Aorta (tissue), 5 donors: ENCODE measurements at places on chromosomes 7 and 10. TPM values are rescaled to one million over a fixed set of nuclear protein-coding genes. Genes with fewer than 3 reads are reported as not detected.

FOXI2 gene
- 0.48 TPM for total RNA-seq

PRKRIP1 gene
- 26.0 TPM for total RNA-seq

ANKRD1 gene
- 62.9 TPM for total RNA-seq

HOXA10 gene
- 11.2 TPM for total RNA-seq

OR2A12 gene
- total RNA-seq, result not detected

C10orf143 gene
- total RNA-seq, result 3.2 TPM

IKZF1 gene
- total RNA-seq, result 24.4 TPM

RSPH10B gene
- not detected for total RNA-seq

ST8SIA6 gene
- 2.4 TPM for total RNA-seq

- no peak for DNase-seq
These were observed 378.2 kb upstream of the MYO3A start for GRCh38 chr10:25555865-25556264.

GRCh38 chr10:25849988-25850387 is 84.0 kb upstream of the MYO3A start:
- DNase-seq, result no peak

DNA sequence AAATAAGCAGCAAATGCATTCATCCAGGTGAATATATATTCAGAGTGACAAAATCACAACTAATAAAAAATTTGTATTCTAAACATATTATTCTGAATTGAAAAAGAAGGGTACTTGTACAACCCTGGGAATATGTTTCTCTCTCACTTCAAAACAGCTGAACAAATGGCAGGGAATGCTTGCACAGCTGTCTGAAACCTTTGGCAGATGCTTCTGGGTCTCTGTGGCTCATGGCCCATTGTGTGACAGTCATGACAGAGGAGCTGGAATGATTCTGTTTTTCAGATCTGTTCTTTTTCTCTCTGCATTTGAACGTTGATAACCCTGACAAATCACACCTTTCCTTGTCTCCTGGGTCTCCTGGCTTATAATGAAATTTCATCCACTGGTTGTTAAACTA is 275.7 kb upstream of the FZD1 start:
- DNase-seq, result no peak

DNA sequence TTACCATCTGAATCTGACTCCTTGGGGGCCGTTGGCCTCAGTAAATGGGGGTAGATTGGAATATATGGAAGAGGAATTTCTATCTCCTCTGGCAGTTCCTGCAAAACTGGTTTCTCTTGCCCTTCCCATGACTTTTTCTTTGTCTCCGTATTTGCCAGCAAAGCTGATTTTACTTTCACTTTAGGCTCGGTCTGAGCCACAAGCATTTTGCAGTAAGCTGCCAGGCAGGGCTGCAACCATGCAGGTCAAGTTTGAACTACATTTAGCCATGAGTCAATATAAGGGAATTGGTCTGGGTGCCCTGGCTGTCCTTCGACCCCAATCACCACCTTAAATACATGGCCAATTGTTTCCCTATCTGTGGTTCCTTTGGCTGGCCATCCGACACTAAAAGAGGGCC is 104.3 kb downstream of the TRIM24 start:
- DNase-seq, result no peak

DNA sequence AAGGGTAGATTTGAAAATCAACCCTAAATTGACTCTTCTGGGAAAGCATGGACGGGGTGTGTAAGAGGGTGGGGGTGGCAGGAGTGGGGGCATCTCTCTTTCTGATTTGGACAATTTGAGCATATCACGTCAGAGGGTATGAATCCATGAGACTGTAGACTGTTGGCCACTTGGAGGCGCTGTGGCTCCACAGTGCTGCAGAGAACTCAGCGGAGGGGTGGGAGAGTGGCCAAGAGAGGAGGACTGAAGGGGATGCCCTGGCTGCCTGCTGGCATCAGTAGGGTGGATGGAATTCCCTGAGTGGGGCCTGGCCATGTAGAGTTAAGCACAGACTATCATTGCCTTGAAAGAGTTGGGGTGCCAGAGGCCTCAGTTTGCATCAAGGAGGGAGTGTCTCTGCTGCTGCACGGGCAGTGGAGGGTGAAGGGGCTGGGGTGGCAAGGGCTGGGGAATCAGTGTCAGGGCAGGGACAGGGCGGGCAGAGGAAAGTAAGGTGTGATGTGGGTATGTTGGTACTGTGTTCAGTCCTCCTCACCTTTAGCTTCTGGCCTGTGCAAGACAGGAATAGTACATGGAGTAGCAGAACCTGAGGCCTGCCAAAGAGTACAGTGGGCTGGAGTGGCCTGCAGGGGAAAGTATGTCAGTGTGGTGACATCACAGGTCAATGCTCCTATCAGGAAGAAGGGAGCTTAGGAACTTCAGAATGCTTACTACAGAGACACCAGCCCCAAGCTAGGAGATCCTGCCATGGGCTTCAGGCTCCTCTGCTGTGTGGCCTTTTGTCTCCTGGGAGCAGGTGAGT is 133.5 kb upstream of the PRSS58 start:
- no peak for DNase-seq

- DNase-seq, result no peak
These were observed 732.4 kb downstream of the IPMK start for GRCh38 chr10:57535306-57535705.

DNA sequence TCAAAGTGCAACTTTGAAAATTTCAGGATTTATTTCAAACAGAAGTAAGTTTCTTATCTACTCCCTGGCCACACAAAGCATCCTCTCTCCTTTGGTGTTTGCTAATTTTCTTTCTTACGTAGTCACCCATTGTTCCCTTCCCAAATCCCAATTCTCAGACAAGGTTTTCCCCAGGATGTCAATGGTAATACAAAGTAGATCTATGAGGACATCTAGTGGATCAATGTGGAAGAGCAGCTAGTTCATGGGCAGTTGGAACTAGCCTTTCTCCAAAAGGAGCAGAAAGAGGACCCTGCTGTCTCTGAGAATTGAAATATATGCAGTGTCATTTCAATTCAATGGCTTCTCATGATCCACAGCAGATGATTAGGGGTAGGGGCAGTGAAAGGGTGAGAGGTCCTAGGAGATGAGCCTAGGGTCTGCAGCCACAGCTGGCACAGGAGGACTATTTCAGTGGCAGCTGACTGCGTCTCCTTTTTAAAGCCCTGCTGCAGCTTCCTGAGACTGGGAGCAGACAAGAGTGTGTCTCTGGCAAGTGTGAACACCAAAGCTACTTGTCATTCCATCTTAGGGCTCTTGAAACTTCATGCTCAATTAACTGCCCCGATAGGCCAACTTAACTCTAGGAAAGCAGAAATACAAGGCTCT is 632.6 kb downstream of the KCNMA1 start:
- DNase-seq, result no peak

- no peak for DNase-seq
These were observed 1.9 kb downstream of the USP6NL start for GRCh38 chr10:11609492-11610093.

GRCh38 chr7:73974948-73975926 is 52.7 kb upstream of the ELN start:
- no peak for DNase-seq

GRCh38 chr10:87030912-87031635 is 11.0 kb downstream of the FAM25A start:
- DNase-seq, result no peak

- DNase-seq, result no peak
These were observed 18.8 kb downstream of the TNKS2 start for GRCh38 chr10:91816981-91817380.

GRCh38 chr7:40175725-40176510 is 41.1 kb downstream of the SUGCT start:
- DNase-seq, result no peak

DNA sequence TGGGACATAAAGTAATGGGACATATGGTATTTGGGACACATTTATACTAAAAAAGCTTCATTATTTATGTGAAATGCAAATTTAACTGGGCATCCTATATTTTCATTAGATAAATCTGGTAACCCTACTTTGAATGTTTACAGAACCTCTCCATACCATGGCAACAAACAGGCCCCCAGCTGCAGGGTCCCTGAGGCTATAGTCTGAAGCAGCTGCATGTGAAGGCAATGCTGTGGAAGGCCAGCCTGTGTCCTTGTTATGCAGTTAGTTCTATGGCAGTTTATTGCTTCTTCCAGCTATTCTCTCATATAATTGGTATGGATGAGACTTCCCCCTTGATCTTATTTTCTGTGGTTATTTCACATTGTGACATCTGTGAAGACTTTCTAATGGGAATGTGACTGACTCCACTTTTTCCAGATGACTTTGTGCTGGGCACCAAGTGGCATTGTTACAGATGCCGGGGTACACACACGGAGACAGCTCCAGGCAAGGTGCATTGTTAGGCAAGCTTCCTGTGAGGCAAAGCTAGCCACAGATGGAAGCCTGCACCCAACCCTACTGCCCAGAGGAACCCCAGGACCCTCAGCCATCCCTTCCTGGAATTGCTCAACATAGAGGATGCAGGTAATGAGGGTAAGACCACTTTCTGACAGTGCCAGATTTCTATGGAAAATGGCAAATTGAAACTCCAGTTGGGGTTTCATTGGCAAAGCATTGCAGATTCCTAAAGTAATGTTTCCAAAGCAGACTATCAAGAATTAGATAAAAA is 49.5 kb upstream of the ADAM12 start:
- no peak for DNase-seq

GRCh38 chr10:64503429-64503828 is 982.2 kb downstream of the REEP3 start:
- DNase-seq, result no peak

DNA sequence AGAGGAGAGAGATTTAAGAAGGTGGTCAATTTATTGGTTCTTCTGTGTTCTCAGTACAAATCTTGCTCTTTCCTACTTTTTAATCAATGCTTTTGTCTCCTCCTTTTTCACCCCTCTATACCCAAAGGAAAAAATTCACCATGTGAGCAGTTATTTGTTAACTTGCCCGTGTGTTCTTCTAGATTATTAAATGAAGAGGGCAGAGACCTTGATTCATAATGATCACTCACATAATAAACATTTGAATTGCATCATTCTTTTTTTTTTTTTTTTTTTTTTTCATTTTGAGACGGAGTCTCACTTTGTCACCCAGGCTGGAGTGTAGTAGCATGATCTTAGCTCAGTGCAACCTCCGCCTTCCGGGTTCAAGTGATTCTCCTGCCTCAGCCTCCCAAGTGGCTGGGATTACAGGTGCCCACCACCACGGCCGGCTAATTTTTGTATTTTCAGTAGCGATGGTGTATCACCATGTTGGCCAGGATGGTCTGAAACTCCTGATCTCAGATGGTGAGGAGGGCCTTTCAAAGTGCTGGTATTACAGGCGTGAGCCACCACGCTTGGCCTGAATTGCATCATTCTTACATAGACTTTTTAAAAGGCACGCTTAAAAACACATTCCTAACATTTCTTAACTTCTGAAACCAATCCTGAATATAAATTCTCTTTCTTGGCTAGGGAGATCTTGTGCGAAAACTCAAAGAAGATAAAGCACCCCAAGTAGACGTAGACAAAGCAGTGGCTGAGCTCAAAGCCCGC is 3.6 kb downstream of the GARS1 start:
- no peak for DNase-seq

DNA sequence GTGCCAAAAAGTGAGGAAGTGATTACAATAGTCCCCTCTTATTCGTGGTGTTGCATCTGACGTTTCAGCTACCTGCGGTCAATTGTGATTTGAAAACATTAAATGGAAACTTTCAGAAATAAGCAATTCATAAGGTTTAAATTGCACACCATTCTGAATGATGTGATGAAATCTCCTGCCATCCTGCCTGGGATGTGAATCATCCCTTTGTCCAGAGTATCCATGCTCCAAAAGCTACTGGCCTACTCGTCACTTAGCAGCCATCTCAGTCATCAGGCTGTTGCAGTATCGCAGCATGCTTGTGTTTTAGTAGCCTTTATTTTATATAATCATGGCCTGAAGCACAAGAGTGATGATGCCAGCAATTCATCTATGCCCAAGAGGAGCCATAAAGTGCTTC is 97.7 kb upstream of the CDCA7L start:
- DNase-seq, result no peak

GRCh38 chr10:126243971-126244370 is 144.3 kb downstream of the ADAM12 start:
- no peak for DNase-seq

GRCh38 chr7:157401567-157402387 is 65.0 kb downstream of the DNAJB6 start:
- no peak for DNase-seq

- no peak for DNase-seq
These were observed 60.7 kb downstream of the CD36 start for GRCh38 chr7:80699045-80699638.

DNA sequence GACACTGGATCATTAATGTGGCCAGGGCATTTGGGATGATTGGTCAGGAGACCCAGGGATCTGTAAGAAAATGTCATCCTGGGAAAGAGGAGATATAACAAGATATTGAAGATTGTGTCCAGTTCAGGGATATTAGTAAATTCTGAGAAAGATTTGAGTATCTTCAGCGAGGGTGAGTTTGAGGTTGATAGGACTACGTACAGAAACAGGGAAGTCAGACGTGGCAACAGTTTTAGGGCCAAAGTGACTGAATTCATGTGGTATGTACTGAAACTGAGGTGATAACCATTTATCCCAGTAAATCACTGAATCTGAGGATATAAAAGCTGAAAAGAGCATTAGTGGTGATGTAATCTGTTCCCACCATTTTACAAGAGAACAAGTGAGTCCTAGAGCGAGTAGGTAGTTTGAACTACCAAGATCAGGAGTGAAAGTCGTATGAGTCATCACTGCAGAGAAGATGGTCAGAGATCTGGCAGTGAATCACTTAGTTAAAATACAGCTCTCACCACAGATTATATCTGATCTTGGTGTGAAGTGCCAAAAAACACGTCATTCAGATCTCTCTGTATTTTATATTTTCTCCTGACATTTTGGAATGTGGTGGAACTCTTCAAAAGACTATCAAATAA is 220.5 kb downstream of the CDK14 start:
- DNase-seq, result no peak

- DNase-seq, result no peak
These were observed 122.0 kb downstream of the FAM53B start for GRCh38 chr10:124622158-124622557.

DNA sequence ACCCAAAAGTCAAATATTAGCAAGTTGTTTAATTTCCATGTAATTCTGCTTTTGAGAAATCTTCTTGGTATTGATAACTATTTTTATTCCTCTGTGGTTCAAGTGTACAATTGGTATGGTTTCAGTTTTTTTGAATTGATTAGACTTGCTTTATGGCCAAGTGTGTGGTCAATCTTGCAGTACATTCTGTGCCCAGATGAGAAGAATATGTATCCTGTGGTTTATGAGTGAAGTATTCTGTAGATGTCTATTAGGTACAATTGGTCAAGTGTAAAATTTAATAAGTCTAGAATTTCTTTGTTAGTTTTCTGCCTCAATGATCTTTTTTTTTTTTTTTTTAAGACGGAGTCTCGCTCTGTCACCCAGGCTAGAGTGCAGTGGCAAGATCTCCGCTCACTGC is 36.6 kb upstream of the C7orf33 start:
- no peak for DNase-seq

GRCh38 chr10:133335246-133336117 is 1.2 kb downstream of the CALY start:
- DNase-seq, result peak; percentile 76

GRCh38 chr10:13674645-13675588 is 88.2 kb downstream of the PRPF18 start:
- DNase-seq, result no peak
